NCI-H1417 (cell line): ENCODE measurements at places on chromosomes 11 and 22.

DNA sequence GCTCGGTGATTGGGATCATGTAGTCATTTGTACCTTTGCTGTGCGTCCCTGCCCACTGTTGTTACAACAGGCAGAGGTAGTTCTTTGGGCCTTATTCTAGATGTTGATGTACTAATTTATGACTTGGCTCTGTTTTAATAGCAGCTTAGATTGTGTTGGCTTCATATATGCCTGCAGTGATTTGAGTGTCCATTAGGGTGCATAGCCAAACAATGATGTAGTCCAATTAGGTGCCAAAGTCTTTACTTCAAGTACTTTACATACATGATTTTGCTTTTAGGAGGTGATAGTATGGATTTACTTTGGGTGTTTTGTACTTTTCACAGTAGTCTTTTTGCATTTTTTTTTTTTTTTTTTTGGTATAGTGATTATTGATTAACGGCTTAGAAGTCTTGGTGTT lies 46.4 kb downstream of the PPP6R3 start:
- no peak for DNase-seq

GRCh38 chr11:35146074-35146521 lies 7.1 kb downstream of the CD44 start:
- no peak for DNase-seq

DNA sequence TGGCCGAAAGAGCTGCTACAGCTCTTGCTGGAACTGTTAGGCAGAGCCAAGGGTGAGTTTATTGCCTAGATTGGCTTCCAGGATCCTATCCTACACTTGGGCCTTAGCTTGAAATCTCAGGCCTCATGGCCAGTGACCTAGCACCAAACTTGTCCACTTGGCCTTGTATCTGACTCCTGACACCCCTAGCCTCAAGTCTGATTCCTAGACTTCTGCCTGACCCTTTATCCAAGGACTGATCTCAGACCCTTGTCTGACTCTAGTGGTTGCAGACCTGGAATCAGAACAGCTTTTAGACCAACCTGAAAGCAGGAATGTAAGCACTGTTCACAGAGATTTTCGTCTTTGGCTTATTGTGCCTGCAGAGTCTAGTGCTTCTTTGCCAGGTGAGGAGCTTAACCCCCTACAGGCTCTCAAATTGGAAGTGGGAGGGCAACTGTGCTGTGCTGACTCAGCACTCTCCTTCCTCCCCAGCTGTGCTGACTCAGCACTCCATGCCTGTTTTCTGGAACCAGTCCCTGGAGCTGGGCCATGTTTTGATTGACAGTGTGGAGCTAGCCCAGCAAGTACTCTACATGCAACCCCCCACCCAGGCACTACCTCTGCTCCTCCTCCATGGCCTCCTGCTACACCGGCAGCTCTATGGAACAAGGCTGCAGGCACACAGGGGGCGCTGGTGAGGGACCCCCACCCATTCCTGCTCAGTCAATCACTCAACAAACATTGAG lies 35.1 kb downstream of the RRP8 start:
- DNase-seq, result no peak

GRCh38 chr11:130145311-130145812 lies 14.2 kb upstream of the ST14 start:
- no peak for DNase-seq

GRCh38 chr11:26904801-26905200 lies 89.1 kb upstream of the FIBIN start:
- no peak for DNase-seq

DNA sequence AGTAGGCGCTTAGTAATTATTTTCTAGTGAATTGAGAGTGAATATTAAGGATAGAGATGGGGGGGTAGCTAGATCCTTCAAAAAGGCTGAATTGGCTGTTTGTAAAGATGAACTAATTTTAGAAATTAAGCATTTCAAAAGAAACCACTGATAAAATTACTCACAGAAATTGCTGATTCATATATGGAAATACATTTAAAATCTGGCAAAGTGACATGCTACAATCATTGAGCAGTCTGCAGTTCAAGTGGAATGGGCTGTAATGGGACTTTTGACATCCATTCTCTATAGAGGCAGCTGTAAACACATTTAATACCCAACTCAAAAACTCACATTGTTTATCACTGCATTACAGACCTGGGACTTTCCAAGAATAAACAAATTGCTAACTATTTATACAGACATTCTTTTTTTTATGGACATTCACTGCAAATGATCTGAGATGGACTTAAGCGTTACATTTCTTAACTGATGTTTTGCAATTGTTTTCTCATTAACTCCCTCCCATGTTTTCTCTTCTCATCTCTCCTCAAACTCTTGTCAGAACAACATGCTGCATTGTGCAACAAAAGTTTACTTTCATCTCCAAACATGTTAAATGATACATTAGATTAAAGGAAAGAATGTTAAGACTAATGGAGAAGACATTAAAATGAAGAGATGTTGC lies 42.1 kb upstream of the MMP7 start:
- DNase-seq, result no peak
